ENCODE measurements at places on chromosomes 12 and 14. TPM values are rescaled to one million over a fixed set of nuclear protein-coding genes. Genes with fewer than 3 reads are reported as not detected.

Gene NEDD1
- polyA plus RNA-seq = 39.7 TPM

Gene OAS2
- polyA plus RNA-seq = 0.56 TPM

Gene BRMS1L
- polyA plus RNA-seq = 9.5 TPM

Gene SPIC
- not detected for polyA plus RNA-seq

Gene KRT6A
- not detected for polyA plus RNA-seq

Gene TDG
- 25.5 TPM for polyA plus RNA-seq

Gene RNASE12
- not detected for polyA plus RNA-seq

Gene ADAMTS20
- not detected for polyA plus RNA-seq

Gene GPR162
- polyA plus RNA-seq = 0.14 TPM

Gene PHETA1
- 6.6 TPM for polyA plus RNA-seq

Gene GPR84
- not detected for polyA plus RNA-seq

Gene ESRRB
- not detected for polyA plus RNA-seq

Gene LMO3
- 0.38 TPM for polyA plus RNA-seq

Gene PPP1R36
- 2.0 TPM for polyA plus RNA-seq

GRCh38 chr14:104393199-104393897 lies 186.2 kb upstream of the C14orf180 start:
- no peaks in the 10 kb centered on the region for H3K36me3 ChIP-seq
- no peak overlapping the region for H3K27ac ChIP-seq
- no peak for DNase-seq
- H3K4me3 ChIP-seq = no peak overlapping the region
- H3K27me3 ChIP-seq = no peaks in the 10 kb centered on the region

DNA sequence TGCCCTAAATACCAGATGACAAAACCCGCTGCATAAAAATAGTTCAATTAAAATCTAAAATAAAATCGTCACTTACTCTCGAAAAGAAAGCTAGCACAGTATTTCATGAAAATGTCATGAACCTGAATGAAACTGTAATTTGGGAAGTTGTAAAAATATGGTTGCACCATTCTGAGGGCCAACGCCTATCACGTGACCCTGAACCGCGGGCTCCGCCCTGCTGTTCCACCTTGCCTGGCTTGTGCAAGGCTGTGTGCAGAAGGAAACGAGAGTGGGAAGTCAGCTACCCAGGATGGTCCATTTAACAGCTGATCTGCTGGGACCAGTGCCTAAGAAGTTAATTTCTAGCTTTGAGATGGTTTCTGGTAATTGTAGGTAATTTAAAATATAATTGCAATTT lies 91.7 kb upstream of the BMP4 start:
- no peak overlapping the region for H3K4me3 ChIP-seq
- H3K27ac ChIP-seq = no peak overlapping the region
- H3K36me3 ChIP-seq = no peaks in the 10 kb centered on the region
- H3K27me3 ChIP-seq = peaks cover 28% of the 10 kb centered on the region
- no peaks in the 10 kb centered on the region for H3K4me1 ChIP-seq
- DNase-seq = no peak

DNA sequence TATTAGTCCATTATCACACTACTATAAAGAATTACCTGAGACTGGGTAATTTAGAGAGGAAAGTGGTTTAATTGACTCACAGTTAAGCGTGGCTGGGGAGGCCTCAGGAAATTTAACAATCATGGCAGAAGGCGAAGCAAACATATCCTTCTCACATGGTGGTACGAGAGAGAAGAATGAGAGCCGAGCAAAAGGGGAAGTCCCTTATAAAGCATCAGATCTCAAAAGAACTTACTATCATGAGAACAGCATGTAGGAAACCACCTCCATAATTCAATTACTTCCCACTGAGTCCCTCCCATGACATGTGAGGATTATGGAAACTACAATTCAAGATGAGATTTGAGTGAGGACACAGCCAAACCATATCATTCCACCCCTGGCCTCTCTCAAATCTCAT lies 422.6 kb downstream of the MDGA2 start:
- no peaks in the 10 kb centered on the region for H3K27me3 ChIP-seq
- H3K27ac ChIP-seq = no peak overlapping the region
- no peaks in the 10 kb centered on the region for H3K36me3 ChIP-seq
- H3K4me1 ChIP-seq = no peaks in the 10 kb centered on the region

DNA sequence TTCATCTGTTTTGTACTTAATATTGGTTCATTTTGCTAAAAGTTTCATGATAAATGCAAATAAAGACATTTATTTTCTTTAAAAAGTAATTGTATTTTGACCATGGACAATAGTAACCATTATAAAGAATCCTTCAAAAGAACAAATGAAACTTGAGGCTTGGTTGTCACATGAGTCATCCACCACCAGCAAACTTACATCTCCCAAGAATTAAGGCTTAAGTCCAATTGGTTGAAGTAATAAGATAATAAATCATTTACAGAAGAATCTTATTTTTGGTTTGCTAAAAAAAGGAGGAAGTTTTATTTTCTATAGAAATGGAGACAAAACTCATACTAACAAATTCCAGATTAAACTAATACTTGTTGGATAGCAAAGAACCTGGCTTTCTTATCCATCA lies 84.8 kb upstream of the KITLG start:
- H3K4me3 ChIP-seq = no peak overlapping the region
- H3K4me1 ChIP-seq = peaks cover 15% of the 10 kb centered on the region
- H3K27ac ChIP-seq = no peak overlapping the region
- peak; percentile 29 for DNase-seq

GRCh38 chr12:107119091-107119490 lies 25.7 kb upstream of the CRY1 start:
- DNase-seq = no peak
- no peak overlapping the region for H3K4me3 ChIP-seq
- H3K36me3 ChIP-seq = no peaks in the 10 kb centered on the region

DNA sequence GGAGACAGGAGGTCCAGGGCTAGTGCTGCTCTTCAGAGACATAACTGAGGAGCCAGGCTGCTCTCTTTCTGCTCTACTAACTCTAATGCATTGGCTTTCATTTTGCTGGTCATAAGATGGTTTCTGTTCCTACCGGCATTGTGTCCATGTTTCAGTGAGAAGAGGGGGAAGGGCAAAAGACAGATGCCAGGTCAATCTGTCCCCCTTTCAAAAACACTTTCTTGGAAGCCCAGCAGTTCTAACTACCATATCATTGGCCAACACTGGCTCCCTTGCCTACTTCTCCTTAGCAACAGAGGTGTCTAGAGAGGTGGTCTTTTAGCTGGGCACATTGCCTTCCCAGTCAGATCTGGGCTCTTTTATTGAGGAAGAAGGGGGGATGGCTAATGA lies 63.9 kb downstream of the TGFB3 start:
- no peak for DNase-seq
- no peaks in the 10 kb centered on the region for H3K27me3 ChIP-seq
- no peak overlapping the region for H3K4me3 ChIP-seq
- H3K27ac ChIP-seq = no peak overlapping the region
- no peaks in the 10 kb centered on the region for H3K4me1 ChIP-seq

GRCh38 chr12:133264173-133264572 lies 28.5 kb upstream of the ANHX start:
- no peaks in the 10 kb centered on the region for H3K4me1 ChIP-seq
- H3K36me3 ChIP-seq = no peaks in the 10 kb centered on the region
- H3K27ac ChIP-seq = no peak overlapping the region
- peak; percentile 3 for DNase-seq
- no peak overlapping the region for H3K4me3 ChIP-seq

- H3K27ac ChIP-seq = no peak overlapping the region
- no peaks in the 10 kb centered on the region for H3K27me3 ChIP-seq
- no peaks in the 10 kb centered on the region for H3K4me1 ChIP-seq
- no peaks in the 10 kb centered on the region for H3K36me3 ChIP-seq
- no peak overlapping the region for H3K4me3 ChIP-seq
These were observed 80.3 kb downstream of the SYNE2 start for GRCh38 chr14:63933110-63933509.

DNA sequence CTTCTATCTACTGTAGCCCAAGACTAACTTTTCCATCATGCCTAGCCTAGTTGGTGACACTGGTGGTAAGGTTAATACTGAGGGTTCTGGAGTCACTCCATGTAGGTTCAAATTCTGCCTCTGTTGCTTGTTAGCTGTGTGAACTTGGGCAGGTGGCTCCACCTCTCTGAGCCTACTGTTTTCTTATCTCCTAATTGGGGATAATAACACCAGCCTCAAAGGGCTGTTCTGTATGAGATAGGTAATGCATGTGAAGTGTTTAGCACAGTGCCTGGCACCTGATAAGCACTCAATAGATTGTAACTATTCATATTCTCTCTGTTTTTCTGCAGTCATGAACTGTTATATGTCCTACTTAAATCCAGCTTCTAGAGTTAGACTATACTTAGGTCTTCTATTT lies 17.5 kb upstream of the SPPL3 start:
- no peaks in the 10 kb centered on the region for H3K27me3 ChIP-seq
- no peak overlapping the region for H3K4me3 ChIP-seq
- no peak overlapping the region for H3K27ac ChIP-seq
- H3K4me1 ChIP-seq = no peaks in the 10 kb centered on the region
- H3K36me3 ChIP-seq = no peaks in the 10 kb centered on the region
- no peak for DNase-seq

GRCh38 chr12:54259194-54260011 lies 20.5 kb downstream of the CBX5 start:
- peaks cover 12% of the 10 kb centered on the region for H3K36me3 ChIP-seq
- H3K27ac ChIP-seq = peak overlapping the region; percentile 93
- no peaks in the 10 kb centered on the region for H3K27me3 ChIP-seq
- H3K4me3 ChIP-seq = peak overlapping the region; percentile 54

DNA sequence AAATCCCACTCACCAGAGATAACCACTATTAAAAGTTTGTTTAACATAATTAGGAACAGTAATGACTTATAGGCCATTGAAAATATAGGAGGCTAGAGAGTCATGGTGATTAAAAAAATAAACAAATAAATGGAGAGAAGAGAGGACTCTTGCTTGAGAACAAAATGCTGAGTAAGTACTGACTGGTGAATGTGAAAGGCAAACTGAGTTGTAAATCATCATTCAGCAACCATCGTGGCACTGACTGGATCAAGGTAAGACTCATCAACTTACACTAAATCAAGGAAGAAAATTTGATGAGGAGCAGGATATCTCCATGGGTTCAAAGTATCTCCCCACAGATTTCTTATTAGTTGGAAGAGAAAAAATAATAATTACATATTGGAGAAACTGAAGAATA lies 14.1 kb upstream of the YBX3 start:
- 0 out of 2 replicates have a peak, but pooled peaks cover 5% of the 10 kb centered on the region for H3K27me3 ChIP-seq
- no peak for DNase-seq
- H3K4me1 ChIP-seq = no peaks in the 10 kb centered on the region
- H3K27ac ChIP-seq = no peak overlapping the region
- no peak overlapping the region for H3K4me3 ChIP-seq

GRCh38 chr14:39318574-39318973 lies 84.9 kb downstream of the MIA2 start:
- H3K4me1 ChIP-seq = peaks cover 12% of the 10 kb centered on the region
- H3K27me3 ChIP-seq = no peaks in the 10 kb centered on the region
- no peak overlapping the region for H3K4me3 ChIP-seq
- H3K27ac ChIP-seq = no peak overlapping the region

GRCh38 chr14:106039400-106039799 lies 513.0 kb downstream of the TMEM121 start:
- H3K4me3 ChIP-seq = no peak overlapping the region
- no peaks in the 10 kb centered on the region for H3K27me3 ChIP-seq
- no peak overlapping the region for H3K27ac ChIP-seq
- H3K36me3 ChIP-seq = no peaks in the 10 kb centered on the region

DNA sequence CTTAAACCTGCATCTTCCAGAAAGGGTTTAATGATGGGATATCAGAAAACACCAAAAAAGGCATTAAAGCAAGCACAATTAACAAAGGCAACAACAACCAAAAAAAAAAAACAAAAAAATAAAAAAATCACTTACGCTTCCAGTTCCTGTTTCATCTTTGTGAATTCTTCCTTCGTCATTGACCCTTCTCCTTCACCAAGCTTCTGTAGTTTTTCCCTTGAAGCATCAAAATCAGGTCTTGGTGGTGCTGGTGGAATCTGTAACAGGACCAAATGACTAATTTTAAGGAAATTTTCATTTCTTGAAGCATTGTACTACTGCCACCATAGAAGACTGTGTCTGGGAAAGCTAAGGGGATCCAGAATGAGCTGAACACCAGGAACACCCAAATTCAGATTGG lies 24.5 kb downstream of the SNX6 start:
- H3K27ac ChIP-seq = peak overlapping the region; percentile 10
- no peak overlapping the region for H3K4me3 ChIP-seq
- peaks cover 9% of the 10 kb centered on the region for H3K4me1 ChIP-seq
- H3K36me3 ChIP-seq = peaks cover 79% of the 10 kb centered on the region

- H3K27me3 ChIP-seq = no peaks in the 10 kb centered on the region
- no peak for DNase-seq
- no peak overlapping the region for H3K4me3 ChIP-seq
- no peaks in the 10 kb centered on the region for H3K36me3 ChIP-seq
- no peak overlapping the region for H3K27ac ChIP-seq
These were observed 306.2 kb downstream of the GALC start for GRCh38 chr14:87686746-87687145.

GRCh38 chr12:69708649-69709048 lies 9.5 kb upstream of the BEST3 start:
- H3K27ac ChIP-seq = no peak overlapping the region
- H3K4me1 ChIP-seq = no peaks in the 10 kb centered on the region
- no peaks in the 10 kb centered on the region for H3K36me3 ChIP-seq

DNA sequence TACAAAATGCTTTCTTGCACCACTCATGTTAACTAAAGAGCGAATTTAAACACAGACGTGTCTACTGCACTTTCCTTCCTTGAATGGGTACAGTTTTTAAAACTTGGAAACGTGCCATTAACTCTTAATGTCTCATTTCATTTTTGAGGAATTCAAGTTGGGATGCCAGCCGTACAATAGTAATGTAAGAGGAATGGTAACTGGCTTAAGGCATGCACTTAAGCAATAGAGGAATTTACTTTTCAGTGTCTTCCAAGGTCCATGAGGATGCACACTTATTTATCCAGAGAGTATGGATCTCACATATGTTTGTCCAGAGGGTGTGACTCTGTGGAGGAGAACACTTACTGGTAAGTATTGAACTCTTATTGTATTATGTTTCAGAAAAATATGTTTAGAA lies 52.9 kb downstream of the PPP4R4 start:
- no peaks in the 10 kb centered on the region for H3K36me3 ChIP-seq
- H3K27ac ChIP-seq = peak overlapping the region; percentile 1
- H3K4me3 ChIP-seq = no peak overlapping the region
- no peaks in the 10 kb centered on the region for H3K27me3 ChIP-seq
- peak; percentile 73 for DNase-seq
- H3K4me1 ChIP-seq = peaks cover 24% of the 10 kb centered on the region

- peaks cover 91% of the 10 kb centered on the region for H3K36me3 ChIP-seq
- H3K4me3 ChIP-seq = no peak overlapping the region
- H3K27ac ChIP-seq = peak overlapping the region; percentile 61
- DNase-seq = peak; percentile 33
- H3K4me1 ChIP-seq = peaks cover 27% of the 10 kb centered on the region
- no peaks in the 10 kb centered on the region for H3K27me3 ChIP-seq
These were observed 25.5 kb upstream of the SNAPC1 start for GRCh38 chr14:61736751-61737150.

DNA sequence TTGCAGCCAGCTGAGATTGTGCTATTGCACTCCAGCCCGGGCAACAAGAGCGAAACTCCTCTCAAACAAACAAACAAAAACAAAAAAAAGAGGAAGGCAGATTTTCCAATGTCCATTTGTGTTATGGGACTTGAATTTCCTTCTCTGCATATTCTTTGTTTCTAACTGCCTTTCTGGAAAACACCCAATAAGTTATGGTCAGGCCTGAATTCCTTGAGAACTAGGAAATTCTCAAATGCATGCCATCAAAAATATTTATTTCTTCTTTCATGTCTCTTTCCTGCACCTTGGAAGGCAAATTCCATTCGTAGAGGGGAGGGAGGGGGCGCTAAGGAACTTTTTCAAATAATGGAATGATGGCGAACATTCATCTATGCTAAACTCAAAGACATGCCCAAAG lies 117.6 kb upstream of the TMCC3 start:
- no peak overlapping the region for H3K27ac ChIP-seq
- no peak overlapping the region for H3K4me3 ChIP-seq
- H3K36me3 ChIP-seq = no peaks in the 10 kb centered on the region
- peaks cover 41% of the 10 kb centered on the region for H3K27me3 ChIP-seq
- DNase-seq = peak; percentile 30

Measured in GM23248 (cell line).